Glutamatergic neuron (in vitro differentiated cells): ENCODE measurements at places on chromosomes 1 and 21. TPM values are rescaled to one million over a fixed set of nuclear protein-coding genes. Genes with fewer than 3 reads are reported as not detected.

- DNase-seq = no peak
These were observed 5.6 kb downstream of the PANK4 start for GRCh38 chr1:2520806-2521205.

DNA sequence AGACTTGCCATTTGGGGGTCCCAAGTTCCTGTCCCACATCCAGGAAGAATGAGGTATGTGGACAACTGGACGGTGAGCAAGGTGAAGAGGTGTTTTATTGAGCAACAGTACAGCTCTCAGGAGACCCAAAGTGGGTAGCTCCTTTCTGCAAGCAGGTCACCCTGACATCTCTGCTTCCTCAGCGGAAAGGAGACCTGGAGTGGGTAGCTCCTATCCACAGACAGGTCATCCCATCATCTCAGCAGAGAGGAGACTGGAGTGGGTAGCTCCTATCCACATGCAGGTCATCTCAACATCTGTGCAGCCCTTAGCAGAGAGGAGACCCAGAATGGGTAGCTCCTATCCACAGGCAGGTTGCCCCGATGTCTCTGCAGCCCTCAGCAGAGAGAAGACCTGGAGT is 13.8 kb upstream of the FNBP1L start:
- DNase-seq = no peak

The MYOG gene
- total RNA-seq = not detected

The HES3 gene
- total RNA-seq = 0.66 TPM

The PADI1 gene
- not detected for total RNA-seq

The PTPN14 gene
- total RNA-seq = 1.7 TPM
